ENCODE measurements at places on chromosomes 7 and 10.

- DNase-seq, result no peak
Observed at GRCh38 chr10:46267132-46267985, 19.4 kb upstream of the ANTXRL start.

DNA sequence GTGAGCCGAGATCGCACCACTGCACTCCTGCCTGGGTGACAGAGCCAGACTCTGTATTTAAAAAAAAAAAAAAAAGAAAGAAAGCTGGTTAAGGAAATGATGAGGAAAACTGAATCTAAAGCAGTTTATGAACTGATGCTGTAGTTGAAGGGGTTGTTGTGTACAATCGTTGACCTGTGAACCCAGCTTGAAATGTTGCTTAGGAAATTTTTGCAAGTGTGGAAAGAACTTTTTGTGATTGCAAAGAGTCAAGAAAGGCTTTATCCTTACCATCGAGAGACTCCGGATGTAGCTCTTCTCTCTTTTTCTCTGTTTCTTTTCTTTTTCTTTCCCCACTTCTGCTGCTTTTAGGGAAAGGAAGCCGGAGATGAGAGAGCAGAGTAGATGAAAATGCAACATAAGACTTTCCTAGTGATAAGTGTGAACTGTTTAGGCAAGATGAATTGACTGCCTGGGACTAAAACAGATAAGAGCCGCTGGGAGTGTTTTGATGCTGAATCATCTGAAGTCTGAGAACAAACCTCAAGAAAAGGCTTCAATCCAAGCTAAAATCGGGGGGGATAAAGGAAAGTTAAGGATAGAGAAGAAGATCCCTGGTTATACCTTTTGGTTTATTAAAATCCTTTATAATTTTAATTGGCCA, 69.0 kb downstream of the TAF3 start:
- DNase-seq, result no peak

DNA sequence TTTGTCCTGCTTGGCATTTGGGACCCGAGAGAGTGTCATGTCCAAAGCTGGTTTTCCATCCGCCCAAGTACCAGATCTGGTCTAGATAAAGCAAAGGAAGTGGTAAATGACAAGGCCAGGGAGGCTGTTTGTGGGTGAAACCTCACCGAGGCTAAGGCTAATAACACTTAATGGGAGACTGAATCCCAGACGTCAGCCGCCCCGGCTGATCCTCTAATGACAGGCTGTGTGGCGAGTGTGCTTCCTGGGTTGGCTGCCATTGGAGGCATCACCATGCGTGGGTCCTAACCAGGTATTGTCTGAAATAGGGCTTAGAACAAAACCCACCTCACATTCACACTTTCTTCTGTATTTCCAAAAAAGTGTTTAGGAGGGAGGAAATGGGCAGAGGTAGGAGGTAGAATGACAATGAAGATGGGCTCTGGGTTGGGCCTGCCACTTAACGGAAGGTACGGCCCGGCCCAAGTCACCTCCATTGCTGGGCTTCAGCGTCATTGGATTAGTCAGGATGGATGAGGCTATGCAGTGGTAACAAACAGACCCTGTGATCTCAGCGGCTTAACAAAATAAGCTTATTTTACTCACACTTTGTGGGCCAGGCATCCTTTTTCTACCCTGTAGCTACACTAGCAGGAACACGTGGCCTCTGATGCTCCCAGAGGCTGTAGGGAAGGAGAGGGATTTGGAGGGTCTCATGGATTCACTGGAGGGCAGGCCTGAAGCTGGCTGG, 59.7 kb downstream of the PROSER2 start:
- no peak for DNase-seq

DNA sequence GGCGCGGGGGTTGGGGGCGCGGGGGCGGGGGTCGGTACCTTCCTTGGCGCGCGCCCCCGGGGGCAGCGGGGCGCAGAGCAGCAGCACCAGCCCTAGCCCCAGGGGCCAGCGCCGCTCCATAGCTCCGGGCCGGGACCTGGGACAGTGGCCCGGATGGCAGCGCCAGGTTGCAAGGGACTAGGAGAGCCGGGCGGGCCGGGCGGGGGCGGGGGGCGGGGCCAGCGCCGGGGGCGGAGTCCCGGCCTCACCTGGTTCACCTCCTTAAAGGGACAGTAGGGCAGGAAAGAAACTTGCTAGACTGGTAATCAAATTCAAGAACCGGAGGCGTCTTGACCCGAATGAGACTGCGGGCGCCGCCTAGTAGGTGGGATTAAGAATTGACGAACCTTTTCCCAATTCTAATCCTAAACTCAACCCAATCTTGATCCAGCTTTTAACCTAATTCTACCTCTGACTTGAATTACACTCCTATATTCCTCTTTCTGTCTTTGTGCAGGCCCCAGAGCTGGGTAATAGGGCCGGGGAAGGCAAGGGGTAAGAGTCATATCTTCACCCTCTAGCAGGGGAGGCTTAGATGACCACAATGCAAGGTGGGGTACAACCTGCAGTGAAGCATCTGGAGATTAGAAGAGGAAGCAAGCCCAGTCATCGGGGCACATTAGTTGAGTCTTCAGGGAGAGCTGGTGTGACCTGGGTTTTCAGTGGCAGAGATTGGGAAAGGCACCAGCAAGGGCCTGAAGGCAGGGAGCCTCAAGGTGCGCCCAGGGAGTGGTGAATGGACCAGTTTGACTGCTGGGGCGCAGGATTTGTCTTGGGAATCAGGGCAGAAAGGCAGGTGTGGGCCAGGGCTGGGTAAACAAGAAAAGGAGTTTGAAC, at the start of gene EPHA1:
Gene EPHA1 (minus strand): TSS at position 171 of the 876 bp plus-strand sequence. CDS start 51 bp downstream, at position 120.
- DNase-seq, result no peak

DNA sequence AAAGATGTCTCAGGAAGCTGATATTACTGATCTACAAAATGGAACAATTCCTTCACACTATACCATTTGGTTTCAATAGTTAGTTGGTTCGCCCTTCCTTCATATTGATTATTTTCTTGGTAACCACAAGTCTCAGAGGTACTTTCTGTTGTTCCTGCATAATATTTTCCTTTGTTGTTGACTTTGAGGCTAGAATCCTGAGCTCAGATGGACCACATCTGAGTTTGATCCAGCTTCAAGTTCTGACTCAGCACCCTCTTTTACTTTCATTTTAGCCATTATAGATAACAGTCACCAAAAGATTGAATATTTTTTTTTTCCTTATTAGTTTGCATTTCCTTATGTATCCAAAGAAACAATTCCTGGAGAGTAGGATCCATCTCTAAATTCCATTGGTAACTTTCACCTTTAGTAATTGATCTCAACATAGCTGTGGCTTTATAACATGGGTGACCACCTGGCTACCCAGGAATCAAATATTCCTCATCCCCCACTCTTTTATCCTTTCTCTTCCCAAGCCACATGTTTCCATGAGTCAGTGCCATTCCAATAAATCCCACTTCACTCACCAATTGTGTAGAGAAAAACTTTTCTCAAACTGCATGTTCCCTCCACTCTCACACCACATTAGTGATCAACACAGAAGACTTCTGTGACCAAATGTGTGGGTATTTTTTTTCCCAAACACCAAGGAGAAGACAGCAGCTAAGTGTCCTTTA, 9.7 kb upstream of the ABCA13 start:
- no peak for DNase-seq

DNA sequence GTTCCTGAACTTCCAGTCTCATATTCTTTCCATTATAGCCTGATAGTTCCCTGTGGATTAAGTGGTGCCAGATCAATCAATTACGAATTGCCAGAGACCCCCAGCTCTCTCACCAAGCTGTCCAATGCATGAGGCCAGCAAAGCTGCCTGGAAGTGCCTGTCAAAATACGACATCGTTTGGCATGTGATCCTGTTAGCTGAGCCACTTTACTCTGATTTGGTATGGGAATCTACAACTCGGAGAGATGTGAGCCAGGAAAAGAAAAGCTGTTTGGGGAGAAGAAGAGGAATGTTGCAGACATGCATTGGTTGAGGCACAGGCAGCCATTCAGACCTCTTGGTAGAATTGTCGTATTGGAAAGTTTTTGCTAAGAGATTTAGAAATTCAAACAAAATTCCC, 3.9 kb downstream of the SNX10 start:
- DNase-seq, result no peak

DNA sequence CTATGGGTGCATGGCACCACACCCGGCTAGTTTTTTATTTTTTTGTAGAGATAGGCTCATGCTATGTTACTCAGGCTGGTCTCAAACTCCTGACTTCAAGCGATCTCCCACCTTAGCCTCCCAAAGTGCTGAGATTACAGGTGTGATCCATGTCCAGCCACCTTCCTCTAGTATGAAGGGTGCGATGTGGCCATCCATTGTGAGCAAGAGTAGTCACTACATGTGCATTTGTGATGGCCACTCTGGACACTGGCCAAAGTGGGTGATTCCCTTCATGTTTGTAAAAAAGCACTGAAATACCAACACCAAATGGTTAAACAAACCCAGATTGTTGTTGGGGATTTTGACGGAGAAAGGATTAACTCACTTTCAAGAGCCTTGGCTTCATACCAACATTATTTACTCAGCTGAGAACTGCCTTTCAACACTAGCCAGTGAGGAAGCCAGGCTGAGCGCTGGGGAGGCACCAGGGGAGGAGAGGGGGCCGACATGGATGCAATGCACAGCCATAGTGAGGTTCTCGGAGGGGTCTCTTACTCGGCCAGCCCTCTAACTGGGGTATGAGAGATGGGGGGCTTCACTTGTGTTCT, 198.1 kb upstream of the LYZL2 start:
- no peak for DNase-seq

DNA sequence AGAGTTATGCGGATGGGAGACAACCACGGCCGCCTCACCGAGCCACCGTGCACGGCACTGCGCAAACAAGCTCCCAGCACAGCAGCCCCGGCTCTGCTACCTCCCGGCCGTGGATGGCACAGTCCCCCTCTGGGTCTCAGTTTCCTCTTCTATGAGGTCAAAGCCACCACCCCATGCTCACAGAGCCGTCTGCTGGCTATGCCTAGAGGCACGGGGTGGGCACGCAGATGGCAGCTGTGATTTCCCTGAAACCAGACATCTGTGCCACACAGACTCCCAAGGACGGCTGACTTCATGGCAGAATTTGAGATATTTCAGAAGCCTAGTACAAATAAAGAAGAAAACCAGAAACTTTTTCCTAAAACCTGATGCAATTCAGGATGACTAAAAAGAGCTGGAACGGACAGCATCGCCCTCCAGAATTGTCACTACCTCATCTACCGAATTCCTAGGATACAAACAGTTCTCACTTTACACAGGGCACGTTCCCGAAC, 73.2 kb downstream of the AMZ1 start:
- DNase-seq, result no peak

DNA sequence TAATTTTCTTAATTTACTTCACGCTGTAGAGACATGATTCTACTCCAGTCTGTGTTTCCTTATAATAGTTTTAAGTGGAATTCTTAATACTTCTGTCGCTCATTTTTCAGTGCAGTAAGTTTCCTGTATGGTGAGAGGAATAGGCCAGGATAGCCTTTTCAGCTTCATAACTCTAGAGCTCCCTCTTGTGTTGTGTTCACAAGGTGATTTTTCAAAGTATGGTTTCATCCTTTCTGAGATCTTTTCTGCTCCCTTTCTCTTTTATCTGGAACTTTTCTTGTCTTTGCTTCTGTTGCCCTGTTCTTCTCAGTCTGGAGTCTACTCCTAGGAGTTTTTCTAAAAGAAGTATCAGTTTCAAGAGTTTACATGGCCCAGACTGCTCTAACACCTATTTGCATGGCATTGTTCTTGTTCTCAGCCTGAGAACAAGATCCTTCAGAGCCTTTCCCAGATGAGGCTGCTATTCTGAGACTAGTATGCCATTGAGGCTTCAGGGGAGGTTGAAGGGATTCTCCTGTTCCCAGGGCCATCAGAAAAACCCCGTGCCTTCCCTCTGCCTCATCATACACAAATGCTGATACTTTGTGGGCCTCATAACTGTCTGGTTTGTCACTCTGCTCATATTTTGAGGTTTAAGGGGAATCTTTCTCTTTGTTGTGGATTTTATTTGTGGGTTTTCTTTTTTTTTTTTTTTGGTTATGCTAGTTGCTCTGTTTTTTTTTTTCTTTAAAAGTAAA, 21.8 kb downstream of the NET1 start:
- DNase-seq, result no peak

DNA sequence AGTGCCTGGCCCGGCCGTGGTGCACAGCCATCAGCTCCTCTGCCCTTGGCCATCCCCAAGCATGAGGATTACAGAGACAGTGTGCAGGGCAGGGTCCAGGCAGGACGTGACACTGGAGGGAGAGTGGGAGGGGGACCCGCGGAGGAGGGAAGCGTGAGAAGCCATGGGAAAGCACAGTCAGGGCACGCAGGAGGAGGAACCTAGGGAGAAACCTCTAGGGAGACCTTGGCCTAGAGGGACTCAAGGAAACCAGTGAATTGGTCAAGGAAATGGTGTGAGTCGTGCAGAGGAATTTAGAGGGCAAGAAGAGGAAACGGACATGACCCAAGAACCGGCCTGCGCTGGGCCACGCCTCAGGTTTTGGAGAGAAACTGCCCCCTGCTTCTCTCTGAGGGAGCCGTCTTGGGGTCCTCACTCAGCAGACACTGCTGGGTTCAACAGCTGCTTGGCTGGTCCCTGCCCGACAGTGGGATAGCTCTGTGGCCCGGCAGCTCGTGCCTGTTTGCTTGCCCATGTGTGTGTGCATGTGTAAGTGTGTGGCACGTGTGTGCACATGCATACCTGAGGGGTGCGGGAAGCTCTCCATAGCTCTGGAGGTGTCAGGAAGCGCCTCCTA, 3.2 kb downstream of the OPN4 start:
- DNase-seq, result no peak

DNA sequence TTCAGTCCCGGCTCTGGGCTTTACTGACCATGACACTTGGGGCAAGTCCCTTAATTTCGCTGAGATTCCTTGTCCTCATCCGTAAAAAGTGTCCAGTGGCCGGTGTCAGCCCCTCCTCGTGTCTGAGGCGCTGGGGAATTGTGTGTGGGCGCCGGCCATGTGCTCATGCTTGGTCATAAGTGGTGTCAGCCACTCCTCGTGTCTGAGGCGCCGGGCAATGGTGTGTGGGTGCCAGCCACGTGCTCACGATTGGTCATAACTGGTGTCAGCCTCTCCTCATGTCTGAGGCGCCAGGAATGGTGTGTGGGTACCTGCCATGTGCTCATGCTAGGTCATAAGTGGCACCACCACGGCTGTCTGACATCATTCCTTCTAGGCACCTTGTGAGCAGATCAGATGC, 40.7 kb upstream of the DMBT1 start:
- DNase-seq, result no peak

DNA sequence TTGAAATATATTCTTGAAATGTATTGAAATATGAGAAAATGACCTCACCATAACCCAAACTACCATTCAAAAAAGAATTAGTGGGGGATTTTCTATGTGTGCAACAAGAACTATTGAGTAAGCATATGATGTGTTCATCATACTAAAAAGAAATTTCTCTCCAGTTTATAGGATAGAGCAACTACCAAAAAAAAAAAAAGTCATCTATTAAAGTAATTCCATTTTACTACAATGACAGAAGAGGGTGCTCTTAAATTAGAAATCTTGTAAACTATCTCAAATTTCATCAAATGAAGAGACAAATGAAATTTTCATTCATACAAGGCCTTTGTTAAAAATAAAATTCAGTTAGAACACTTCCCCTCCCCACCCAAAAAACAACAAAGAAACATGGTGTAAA, 195.4 kb upstream of the PLXDC2 start:
- DNase-seq, result no peak

GRCh38 chr7:154353355-154353767, 301.2 kb downstream of the DPP6 start:
- no peak for DNase-seq

Data from CMK (cell line).